ENCODE measurements at places on chromosomes 2 and 18.

GRCh38 chr2:28895189-28895893, 874 bp downstream of the WDR43 start:
- peak; percentile 25 for DNase-seq

GRCh38 chr2:43419876-43420275, 176.0 kb downstream of the THADA start:
- DNase-seq = no peak

- DNase-seq = no peak
Observed at GRCh38 chr2:144015036-144015435, 504.9 kb downstream of the ZEB2 start.

DNA sequence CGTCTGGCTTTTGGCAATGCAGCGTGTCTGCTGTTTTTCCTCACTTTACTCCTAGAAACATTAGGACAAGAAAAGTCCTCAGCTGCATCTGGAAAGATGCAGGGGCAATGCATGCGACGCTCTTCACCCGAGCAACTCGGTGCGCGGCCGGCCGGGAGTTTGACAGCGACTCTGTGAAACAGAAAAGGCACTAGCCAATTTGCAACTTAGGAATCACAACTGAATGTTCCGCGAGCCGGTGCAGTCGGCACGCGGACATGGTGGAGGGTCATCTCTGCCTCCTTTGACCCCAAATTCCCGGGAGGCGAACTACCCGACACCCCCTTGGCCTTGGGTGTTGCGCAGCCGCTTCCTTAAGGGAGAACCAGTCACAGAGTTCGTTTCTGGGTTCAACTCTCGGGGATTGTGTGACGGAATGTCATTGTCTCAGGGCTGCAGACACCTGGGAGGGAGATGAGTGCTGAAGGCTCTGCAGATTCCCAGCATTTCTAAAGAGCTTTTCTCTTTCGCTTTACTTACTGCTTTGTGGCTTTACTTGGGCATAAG, 9.8 kb downstream of the NR4A2 start:
- no peak for DNase-seq

GRCh38 chr2:8754106-8754776, 72.4 kb downstream of the ID2 start:
- no peak for DNase-seq

GRCh38 chr2:86050301-86050700, 55.4 kb downstream of the POLR1A start:
- no peak for DNase-seq

- no peak for DNase-seq
Observed at GRCh38 chr2:195632856-195633572, 24.0 kb upstream of the SLC39A10 start.

GRCh38 chr2:142065700-142066099, 65.1 kb downstream of the LRP1B start:
- no peak for DNase-seq

DNA sequence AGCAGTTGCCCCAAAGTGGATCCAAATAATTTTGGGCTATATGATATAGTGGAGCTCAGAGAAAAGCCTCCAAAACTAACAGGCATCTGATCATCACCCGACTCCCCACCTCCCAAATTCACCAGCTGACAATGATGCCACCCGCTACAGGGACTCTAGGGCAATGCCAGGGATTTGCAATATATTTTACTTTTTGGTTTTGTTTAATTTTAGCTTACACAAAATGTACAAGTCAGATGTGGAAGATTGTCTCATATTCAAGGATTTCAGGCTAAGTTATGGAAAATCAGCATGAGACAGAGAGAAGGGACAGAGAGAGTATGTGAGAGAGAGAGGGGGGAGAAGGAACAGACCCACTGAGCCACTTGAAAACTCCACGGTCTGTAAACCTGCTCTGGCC, 187.4 kb downstream of the TMEM247 start:
- no peak for DNase-seq

- no peak for DNase-seq
Observed at GRCh38 chr2:198098918-198099317, 294.5 kb downstream of the PLCL1 start.

GRCh38 chr2:99613980-99614379, 124.2 kb upstream of the REV1 start:
- DNase-seq = no peak

- DNase-seq = no peak
Observed at GRCh38 chr2:55144922-55145820, 86.9 kb downstream of the CLHC1 start.

DNA sequence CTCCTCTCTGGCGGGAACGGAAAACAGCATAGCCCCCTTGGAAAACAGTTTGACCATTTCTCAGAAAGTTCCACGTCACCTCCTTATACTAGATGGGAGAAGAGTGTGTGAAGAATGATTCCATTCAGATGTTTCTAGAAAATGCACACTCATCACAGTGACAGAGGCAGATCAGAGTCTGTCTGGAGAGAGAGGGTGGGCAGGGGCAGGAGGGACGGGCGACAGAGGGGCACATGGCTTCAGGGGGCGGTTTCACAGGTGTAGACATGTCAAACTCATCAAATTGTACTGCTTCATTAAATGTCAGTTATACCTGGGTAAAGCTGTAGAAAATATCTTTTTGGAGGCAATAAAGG, 88.8 kb upstream of the TAF1B start:
- DNase-seq = no peak

DNA sequence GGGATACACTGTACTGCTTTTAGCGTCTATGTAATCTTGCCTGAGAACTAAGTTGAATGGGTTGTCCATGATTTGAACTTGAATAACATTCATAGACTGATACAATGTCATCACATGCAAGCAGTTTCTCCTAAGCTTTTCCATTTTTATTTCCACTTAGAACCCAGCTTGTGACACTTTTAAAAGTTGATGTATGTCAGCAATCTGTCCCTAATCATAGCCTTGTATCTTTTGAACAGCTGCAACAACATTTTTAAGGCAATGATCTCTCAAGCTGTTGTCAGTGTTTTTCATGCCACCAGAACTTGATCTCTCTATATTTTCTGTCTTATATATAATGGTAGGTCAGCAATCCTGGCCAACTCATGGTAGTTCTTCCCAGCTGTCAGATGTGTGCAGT, 185.0 kb downstream of the DOK6 start:
- DNase-seq = no peak

Measured in activated T-cell treated with anti-CD3 and anti-CD28 coated beads for 24 hours (primary cell).